ENCODE measurements at places on chromosomes 16 and 17.

- no peak for DNase-seq
Observed at GRCh38 chr17:65235284-65235683, 98.1 kb downstream of the RGS9 start.

- DNase-seq: no peak
Observed at GRCh38 chr16:12206098-12206748, 229.7 kb downstream of the SNX29 start.

DNA sequence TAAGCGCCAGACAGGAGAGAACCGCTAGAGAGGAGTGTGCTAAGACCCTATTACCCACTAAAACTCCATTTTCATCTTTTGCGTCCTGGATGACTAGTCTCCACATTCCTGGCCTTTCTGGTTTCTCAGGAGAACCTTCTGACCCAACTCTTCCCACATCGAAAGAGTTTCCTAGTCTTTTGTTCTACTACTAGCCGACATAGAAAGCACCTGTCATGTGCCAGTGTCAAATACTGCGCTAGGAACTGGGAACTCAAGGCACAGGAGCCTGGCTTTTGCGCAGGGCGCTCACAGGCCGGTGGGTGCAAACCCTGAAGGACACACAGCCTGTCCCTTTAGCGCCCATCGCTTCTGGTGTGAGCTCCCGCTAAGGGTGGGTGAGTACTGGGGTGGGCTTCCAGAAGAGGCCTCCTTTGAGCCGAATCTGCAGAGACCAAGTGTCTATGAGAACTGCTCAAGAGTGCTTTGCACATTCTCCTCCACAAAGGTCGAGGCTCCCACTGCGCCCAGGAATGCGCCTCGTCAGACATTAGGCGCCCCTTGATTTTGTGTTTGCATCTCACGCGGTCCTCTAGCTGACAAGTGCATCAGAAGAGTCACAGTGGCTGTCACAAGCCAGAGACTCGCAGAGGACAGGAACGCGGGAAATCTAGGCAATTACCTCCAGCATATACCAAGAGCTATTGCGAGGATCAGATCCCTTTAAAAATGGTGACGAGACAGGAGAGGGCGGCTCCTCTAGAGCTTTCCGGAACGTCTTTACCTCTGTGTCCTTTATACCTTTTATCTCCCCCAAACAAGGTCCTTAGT is 2.0 kb upstream of the PSMB3 start:
- DNase-seq: no peak

DNA sequence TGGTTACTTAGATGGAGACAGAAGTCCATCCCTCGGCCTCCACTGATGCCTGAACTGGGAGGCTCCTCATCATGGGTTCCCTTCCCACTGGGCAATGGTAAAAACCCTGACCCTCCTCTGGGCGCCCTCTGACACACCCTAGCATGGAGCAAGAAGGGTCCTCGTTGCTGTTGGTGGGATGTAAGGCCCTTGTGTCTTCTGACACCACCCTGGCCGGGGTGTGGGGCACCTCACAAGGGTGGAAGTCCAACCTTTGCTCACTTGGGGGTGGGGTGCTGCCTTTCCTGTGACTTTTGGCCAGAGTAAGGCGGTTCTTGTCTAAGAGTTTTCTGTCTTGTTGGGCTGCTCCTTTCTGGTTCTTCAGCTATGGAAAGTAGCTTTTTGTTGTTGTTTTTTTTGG is 28.7 kb downstream of the MPRIP start:
- DNase-seq: no peak

DNA sequence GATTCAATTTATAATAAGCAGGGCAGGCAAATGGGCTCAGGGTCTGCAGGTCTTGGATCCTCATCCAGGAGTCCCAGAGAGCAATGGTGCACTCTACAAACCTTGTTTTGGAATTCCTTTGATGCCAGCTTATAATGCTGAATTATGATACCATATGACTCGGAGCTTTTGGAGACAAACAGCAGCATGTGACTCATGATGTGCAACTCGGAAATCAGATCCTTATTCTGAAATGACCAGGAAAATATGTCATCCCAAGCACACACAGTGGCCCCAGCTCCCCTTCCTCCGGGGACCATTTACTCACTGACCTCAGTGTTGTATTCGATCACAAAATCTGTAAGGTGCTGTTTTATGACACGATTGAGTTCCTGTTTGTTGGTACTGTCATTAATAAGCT is 20.2 kb upstream of the UMOD start:
- DNase-seq: no peak

GRCh38 chr16:86313631-86314030 is 196.7 kb upstream of the FOXF1 start:
- DNase-seq: no peak

DNA sequence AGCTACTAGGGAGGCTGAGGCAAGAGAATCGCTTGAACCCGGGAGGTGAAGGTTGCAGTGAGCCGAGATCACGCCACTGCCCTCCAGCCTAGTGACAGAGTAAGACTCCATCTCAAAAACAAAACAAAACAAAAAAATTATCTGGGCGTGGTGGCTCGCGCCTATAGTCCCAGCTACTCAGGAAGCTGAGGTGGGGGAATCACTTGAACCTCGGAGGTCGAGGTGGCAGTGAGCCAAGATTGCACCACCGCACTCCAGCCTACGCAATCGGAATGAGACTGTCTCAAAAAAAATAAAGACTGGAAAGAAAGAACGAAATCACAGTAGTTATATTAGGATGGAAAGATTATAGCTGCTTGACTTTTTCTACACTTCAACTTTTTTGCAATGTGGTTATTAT is 18.9 kb downstream of the COG1 start:
- DNase-seq: no peak

DNA sequence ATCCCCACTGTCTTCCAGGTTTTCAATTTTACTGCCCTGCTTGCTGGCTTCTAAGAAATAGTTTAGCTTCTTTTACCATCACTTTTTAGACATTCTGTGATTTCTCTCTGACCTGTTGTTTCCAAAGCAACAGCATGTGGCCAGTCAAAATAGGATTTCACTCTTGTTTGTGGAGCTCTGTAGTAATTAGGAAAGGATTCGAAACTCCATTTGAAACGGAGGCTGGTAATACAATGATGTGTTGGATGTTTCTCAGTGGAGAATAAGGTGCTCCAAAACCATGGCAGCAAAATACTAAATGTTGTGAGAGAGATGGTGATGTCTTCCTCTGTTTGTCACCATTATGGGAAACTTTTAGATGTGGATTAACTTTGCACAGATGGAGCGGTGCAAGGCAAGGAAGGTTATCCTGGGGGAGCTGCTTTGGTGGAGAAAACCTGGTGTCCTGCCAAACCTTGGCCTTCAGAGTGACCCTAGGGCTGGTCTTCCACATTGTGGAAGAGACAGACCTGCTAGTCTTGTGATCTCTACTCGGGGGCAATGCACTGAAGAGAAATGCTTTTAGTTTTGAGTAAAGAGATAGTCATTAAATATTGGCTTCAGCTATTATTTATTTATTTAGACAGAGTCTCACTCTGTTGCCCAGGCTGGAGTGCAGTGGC is 79.4 kb downstream of the PRKCA start:
- no peak for DNase-seq

- no peak for DNase-seq
Observed at GRCh38 chr16:66359012-66359411, 7.5 kb upstream of the CDH5 start.

DNA sequence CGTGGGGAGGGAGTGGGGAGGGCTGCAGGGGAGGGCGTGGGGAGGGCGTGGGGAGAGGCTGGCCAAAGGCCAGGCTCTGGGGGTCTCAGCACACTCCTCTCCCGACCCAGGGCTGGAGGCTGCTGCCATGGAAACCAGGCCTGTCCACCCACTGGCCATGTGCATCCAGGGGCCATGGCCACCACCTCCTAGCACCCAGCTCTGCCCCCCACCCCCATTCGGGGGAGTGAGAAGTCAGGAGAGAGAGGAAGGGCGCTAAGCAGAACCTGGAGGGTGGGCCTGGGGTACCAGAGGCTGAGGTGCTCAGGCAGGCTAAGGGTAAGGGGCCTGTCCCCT is 29.6 kb downstream of the ENDOV start:
- DNase-seq: no peak

DNA sequence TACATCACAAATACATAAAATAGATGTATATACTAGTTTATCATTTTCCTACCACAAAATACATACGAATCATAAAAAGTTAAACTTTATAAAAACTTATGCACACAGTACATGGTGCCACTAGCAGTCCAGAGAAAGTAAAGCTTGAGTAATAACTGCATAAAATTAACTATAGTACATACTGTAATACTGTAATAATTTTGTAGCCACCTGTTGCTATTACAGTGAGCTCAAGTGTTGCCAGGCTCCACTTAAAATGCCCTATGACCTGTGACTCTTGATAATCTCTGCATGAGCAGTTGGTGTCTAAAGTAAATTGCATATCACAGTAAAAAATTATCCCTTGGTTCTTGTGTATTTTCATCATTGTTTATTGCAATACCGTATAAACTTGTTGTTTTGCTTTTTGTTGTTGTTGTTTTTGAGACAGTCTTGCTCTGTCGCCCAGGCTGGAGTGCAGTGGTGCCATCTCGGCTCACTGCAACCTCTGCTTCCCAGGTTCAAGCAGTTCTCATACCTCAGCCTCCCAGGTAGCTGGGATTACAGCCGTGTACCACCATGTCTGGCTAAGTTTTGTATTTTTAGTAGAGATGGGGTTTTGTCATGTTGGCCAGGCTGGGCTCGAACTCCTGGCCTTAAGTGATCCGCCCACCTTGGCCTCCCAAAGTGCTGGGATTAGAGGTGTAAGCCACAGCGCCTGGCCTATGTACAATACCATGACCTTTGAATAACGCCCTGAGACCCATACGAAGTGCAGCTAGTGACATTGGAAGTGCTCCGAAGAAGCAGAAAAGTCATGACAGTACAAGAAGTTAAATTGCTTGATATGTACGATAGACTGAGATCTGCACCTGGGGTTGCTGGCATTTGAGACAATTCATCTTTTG is 6.6 kb downstream of the LUC7L3 start:
- DNase-seq: no peak

- no peak for DNase-seq
Observed at GRCh38 chr16:21224800-21225199, 8.7 kb upstream of the ANKS4B start.

DNA sequence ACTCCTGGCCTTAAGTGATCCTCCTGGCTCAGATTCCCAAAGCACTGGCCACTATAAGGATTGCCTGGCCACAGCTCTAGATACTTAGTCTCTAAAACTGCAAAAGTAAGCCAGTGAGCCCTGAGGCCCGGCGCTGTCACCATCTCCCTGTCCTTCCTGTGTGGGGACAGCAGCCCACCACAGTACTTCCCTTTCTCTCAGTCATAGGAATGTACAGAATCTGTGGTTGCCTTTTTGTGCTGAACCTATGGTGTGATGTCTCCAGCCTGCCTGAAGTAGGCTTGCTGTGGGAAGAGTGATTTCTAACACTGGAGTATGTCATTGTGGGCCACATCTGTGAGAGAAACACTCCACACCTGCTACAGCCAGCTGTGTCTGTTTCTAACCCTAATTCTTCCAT is 24.7 kb downstream of the NTAN1 start:
- no peak for DNase-seq

DNA sequence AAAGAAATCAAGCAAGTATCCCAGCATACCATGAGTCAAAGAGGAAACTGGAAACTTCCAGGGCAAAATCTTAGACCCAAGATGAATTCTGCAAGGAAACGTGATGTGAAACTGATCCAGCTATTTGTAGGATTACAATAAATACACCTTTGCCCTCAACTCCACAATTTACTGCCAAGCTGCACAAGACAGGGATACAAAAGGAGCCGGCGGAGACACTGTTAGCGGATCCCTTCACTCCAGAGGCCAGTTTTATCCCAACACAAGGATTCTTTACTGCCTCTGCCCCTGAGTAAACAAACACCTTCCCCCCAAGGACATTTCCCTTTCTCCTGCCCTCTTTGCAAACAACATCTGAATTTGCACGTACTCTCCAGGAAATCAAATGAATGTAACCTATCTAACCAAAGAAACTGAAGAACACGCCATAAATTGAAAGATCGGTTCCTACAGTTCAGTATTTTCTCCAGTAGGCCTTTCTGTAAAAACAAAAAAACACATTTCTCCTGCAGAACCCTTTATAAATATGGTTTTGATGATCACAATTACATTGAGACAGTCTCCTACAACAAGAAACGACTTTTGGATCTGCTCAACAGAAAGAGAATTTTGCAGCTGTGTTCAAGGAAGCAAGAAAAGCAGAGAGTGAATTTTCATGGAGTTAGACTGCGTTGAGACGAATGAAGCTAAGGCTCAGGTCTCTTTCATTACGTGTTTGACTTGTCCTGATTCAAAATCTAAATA is 1.4 kb upstream of the CBX2 start:
- DNase-seq: no peak

- no peak for DNase-seq
Observed at GRCh38 chr17:6079155-6079888, 9.1 kb downstream of the WSCD1 start.

DNA sequence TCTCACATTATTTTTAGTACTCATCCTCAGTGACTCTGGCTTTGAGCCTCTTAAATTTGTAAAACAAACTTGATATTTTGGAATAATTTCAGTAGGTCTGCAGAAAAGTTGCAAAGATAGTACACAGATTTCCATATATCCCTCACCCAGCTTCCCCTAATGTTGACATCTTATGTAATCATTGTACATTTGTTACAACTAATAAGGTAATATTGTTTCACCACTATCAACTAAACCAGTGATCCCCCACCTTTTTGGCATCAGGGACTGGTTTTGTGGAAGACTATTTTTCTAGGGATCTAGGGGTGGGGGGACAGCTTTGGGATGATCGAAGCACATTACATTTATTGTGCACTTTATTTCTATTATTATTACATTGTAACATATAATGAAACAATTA is 391.2 kb downstream of the CA10 start:
- DNase-seq: no peak

DNA sequence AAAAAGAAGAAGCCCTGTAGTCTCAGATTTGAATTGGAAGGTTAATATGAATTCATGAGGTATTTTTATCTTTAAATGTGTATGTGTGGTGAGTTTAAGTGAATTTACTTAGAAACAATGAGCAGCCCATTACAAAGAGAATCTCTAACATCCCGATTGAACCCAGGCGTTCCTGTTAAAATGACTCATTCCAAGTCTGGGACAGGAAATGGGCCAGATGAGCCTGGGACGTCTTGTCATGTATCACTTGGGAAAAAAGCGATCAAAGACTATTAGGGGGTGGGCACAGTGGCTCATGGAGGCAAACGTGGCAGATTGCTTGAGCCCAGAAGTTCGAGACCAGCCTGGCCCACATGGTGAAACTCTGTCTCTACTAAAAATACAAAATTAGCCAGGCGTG is 81.6 kb downstream of the SEC14L1 start:
- no peak for DNase-seq
